ENCODE measurements at places on chromosomes 1 and 21.

GRCh38 chr1:6053206-6053546, 7.5 kb downstream of the KCNAB2 start:
- DNase-seq = no peak

DNA sequence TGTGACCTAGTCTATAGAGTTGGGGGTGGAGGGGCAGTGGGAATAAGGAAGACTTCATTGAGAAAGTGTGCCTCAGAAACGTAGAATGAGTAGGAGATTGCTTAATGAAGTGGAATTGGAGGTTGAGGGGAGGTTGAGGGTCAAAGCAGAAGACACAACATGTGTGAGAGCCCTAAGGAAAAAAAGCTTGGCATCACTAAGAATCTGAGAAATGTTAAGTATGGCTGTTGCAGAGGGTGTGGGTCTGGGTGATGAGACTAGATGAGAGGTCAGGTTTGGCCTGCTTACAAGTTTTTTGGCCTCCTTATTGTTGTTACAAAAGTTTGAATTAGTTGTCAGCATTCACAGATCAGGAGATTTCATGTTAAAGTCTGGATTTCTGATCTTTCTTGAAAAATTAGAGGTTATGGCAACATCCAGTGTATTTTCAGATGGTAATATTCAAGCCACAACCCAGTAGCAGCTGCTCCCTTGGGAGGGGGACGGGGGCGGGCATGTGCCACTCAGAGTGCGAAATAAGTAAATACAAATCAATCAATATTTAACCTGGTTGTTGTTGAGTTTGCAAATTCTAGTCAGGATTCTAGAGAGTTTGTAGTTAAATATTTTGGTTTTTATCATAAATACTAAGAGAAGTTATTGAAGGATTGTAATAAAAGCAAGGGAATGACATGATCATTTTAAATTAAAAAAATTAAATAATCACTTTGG, 4.3 kb downstream of the MAN1A2 start:
- peak; percentile 12 for DNase-seq

- DNase-seq = peak; percentile 74
Measured at GRCh38 chr1:160205242-160206035, at the start of gene PEA15. Gene PEA15, plus strand, starts transcription at chr1:160205384. Its CDS starts 6,161 bp downstream, at chr1:160211545.

DNA sequence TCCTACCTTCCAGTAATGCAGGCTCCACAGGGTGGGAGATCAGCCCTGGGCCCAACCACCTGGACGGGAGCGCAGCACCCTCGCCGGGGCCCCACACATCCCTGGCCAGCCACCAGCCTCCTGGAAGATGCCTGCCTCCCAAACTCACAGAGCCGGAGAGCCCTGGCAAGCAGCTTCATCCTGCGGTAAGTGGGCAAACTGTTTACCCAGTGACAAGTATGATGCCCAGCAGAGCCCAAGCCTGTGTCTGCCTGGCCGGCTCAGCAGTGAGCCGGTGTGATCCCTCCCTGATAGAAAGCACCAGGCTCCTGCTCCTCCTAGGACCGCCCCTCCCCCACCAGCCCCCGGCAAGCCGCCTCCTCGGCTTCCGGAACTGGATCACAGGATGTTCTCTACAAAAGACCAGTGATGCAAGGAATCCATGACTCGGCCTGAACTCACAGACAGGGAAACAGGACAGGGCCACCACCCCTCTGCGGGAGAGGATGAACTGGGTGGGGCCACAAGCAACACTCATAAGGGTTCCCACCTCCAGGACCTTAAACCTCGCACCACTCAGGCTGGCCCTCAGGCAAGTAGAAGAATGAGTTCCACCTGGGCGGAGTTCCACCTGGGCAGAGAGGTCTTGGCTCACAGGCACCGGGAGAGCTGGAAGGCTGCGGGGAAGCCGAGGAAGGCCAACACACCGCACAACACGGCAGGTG, 7.9 kb downstream of the ACOT7 start:
- DNase-seq = peak; percentile 88

GRCh38 chr21:17981060-17981740, 162.0 kb upstream of the C21orf91 start:
- no peak for DNase-seq

- DNase-seq = no peak
Measured at GRCh38 chr1:116854403-116854690, 55.4 kb upstream of the PTGFRN start.

DNA sequence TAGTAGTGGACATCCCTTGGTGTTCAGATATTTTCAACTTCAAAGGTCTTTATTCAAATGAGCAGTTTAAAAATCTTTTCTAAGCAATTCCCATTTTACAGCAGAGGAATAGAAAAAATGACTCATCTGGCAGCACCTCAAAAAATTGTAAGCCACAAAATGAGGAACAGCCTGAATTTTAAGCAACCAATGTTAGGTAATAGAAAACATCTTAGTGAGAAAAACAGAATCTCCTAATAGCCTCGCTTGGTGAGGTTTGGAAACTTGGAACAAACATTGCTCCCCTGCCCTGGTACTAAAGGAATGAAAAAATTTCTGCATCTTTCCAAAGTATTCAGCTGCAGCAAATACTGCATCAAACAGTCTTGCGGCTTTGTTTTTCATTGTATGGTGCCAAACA, 264.4 kb downstream of the NTNG1 start:
- no peak for DNase-seq

GRCh38 chr1:248618878-248619277, 16.0 kb downstream of the OR2T11 start:
- DNase-seq = peak; percentile 25

DNA sequence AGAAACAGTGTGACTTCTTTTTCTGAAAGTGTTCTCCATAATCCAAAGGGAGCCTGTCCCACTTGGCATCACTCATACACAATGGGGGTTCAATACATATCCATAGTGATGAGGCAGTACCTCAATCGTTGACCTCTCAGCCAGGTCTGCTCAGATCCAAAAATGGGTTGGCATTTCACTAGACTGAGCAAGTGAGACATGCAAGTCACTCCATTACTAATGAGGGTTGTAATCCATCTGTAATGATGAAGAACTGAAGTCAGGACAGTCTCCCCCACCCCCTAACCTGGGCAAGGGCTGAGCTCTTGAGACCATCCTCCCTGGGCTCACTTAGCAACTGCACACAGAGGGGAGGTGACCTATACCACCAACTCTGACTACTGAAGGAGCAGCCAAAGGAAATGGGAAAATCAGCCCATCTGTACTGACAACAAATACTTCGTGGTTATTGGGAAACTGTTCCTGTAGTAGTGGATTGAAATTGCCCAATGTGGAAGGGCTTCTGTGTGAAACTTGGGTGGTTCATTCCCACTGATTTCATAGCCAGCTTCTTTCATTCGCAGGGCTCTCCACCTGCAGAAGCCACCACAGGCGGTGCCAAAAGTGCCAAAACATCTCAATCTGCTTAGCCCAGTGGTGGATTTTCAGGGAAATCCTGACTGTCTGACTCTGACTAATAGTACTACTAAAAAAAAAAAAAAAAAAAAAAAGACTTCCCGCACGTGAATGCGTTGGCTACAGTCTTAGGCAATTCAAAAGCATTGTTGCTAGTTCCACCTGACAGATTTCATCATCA, 5.0 kb downstream of the NGF start:
- DNase-seq = no peak

DNA sequence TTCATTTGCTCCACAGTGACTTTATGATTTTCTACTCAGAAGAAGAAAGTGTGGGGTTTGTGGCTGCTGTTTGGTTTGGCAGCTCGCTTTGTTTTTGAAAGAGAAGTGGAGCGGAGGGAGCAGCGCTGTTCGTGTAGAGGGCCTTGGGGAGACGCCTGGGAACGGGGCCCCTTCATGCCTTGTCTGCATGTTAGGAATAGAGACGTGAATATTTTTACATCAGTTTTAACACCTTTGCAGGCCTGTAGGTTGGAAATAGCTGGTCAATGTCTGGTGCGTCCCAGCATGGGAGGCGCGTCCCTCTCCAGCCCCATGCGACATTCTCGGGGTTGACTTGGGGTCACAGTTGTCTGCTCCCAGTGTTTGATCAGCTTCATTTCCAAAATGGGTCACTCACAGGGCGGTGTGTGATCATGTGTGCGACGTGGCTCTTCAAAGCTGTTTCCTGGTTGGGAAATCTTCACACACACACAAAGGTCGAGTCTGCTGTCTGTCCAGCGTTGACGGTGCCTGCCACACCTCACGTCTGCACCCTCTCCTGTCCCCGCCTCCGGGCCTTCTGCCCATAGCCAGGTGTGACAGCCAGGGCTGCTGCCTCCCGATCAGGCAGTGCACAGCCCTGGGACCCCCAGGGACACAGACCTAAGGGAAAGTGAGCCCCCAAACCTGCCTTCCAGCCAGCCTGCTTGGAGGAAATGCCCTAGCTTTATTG, 149.2 kb downstream of the PSMG1 start:
- DNase-seq = no peak

GRCh38 chr1:34013958-34014737, 150.3 kb downstream of the HMGB4 start:
- no peak for DNase-seq

DNA sequence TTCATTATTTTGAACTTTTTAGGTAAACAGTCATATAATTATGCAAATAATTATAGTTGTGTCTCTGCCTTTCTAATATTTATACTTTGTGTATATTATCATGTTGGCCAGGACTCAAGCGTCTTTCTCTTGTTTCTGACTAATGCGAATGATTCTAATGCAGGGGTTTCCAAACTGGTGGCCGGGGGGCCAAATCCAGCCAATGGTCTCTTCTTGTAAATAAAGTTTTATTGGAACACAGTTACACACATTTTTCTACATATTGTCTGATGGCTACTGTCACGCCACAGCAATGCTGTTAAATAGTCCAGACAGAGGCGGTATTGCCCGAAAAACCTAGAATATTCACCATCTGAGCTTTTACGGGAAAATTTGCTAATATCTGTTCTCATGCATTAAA, 8.9 kb upstream of the POFUT2 start:
- DNase-seq = no peak

DNA sequence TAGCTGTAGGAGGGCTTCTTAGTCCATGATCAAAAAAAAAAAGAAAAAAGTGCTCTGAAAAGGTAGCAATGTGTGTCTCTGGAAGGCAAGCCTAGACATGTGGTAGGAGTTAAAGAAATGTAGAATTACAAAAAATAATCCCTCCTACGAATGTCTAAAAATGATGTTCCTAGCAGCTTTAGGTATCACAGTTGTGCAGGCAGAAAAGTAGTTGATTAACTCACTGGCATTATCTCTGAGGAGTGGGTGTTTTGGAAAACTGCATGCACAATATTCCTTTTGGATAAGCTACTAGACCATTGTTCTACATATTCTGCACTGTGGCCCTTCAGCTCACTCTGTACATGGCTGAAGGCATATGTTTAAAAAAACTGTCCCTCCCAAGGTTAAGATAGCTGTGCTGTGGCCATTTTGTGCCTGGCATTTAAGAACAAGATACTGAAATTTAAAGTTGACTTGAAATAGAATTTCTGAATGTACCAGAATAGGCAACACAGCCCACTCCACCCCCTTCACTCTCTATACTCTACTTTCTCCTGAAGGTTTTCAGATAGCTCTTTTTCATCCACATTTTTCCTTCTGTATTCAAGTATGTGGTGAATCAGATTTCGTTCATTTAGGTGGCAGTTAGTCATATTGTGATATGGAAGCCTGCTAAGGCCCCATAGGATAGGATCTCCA, 463.9 kb upstream of the LRRC7 start:
- DNase-seq = no peak

DNA sequence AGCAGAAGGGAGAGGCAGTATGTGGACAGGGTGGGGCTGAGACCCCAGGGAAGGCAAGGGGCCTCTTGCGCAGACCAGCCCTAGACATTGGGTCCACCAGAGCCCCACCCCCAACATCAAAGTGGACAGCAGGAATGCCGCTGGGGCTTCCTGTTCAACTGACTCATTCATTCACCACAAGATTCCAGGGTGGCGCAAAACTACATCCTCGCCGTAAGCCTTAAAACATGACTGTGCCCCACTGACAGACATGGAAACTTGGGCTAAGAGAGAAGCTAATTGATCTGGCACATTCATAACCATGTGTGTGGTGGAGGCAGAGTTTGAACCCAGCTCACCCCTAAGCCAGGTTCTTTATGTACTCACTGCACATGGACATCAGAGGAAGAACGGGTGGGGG, 14.0 kb downstream of the COL16A1 start:
- DNase-seq = no peak

GRCh38 chr1:41652384-41653265, 168.1 kb upstream of the EDN2 start:
- DNase-seq = no peak

GRCh38 chr1:156491151-156491949, 9.2 kb downstream of the MEF2D start:
- DNase-seq = no peak
